ENCODE measurements at places on chromosomes 16 and 17.

DNA sequence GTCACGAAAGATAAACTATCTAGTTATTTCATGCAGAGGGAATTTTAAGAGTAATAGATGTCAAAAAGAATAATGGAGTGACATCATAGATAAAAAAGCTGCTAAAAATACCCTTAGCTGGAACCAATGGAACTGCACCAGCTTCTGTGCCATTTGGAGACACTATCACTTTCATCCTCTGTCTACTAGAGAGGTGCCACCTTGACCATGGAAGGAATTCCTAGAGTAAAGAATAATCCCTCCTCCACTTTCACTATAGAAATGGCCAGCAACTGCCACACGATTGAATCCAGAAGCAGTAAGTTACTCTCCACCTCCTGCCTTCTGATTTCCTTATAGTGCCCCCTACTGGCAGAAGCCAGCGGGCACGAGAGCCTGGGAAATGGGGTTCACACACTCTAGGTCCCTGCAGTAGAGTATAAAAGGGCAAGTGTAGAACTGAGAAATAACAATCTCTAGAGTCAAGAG lies 2.8 kb upstream of the ALDH3A2 start:
- H3K27ac ChIP-seq = no peak overlapping the region
- no peak for DNase-seq
- no peaks in the 10 kb centered on the region for H3K27me3 ChIP-seq

- no peaks in the 10 kb centered on the region for H3K27me3 ChIP-seq
- peaks cover 20% of the 10 kb centered on the region for H3K36me3 ChIP-seq
- no peak overlapping the region for H3K27ac ChIP-seq
- no peak for DNase-seq
- peaks cover 29% of the 10 kb centered on the region for H3K4me1 ChIP-seq
Measured at GRCh38 chr16:69467080-69467479, 42.7 kb downstream of the CYB5B start.

DNA sequence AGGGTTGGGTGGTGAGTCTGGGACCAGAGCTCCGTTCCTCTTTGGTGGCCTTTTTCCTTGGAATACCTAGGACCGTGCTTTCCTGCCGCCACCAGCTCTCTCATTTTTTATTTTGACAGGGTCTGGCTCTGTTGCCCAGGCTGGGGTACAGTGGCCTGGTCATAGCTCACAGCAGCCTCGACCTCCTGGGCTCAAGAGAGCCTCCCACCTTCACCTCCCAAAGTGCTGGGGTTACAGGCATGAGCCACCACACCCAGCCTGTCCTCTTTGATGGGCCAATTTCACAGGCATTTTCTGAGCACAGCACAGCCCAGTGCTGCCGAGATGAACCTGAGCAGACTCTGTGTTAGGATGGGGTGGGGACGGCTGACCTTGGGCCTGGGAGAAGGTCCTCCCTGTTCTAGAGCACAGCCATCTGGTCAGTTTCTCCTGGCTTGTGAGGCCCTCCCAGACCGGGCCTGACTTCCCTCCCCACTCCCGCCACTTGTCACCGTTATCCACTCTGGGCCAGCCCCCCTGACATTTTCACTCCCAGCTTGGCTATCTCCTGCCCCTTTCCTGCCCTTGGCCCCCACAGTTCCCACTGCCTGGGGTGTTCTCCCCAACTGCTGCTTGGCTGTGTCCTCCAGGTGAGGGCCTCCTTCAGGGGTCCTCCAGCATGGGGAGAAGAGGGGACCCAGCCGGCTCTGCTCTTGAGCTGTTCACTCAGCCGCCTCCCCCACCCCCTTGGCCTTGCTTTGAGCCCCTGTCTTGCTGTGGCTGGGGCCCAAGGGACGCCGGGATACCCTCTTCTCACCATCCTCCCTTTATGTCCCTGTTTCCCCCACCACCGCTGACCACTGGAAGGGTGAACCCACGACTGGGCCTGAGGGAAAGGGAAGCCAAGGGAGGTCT lies 5.0 kb downstream of the ADCY7 start:
- peaks cover 4% of the 10 kb centered on the region for H3K4me1 ChIP-seq
- H3K27ac ChIP-seq = no peak overlapping the region
- no peak overlapping the region for H3K4me3 ChIP-seq
- DNase-seq = no peak
- H3K27me3 ChIP-seq = peaks cover 5% of the 10 kb centered on the region

DNA sequence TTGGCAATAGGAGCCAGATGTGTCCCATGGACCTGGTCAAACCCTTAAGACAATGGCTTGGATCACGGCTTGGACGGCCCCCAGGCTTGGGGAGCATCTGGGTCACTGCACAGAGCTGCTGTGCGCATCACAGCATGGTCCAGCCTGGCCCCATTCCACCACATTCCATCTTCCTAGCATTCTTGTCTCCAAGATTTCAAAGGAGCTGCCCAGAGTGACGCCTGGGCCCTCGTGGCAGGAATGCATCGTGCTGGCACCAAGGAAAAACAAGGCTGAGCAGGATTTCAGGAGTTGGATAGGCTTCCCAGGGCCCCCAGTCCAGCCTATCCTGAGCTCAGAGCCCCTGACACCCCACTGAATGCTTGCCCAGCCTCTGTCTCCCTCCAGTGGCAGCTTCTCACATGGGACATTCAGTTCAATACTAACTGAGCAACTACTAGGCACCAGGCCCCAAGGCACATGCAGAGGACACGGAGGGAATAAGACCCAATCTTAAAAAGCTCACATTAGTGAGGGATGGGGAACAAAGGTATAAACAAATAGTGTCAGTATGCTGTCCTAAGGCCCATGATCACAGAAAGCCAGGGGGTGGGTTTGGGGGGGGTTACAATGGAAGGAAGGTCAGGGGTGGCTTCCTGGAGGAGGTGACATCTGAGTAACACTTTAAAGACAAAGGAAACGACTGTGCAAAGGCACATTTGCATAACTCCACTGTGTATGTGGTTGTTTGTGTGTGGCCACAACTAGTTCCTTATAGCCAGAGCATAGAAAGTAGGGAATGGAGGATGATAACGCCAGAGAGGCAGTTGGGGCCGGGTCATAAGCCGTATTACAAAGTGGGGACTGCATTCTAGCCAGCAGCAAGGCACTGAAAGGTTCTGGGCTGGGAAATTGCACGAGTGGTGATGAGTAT lies 34.1 kb downstream of the TK2 start:
- H3K27ac ChIP-seq = peak overlapping the region; percentile 99
- peak overlapping the region; percentile 40 for H3K4me3 ChIP-seq
- H3K4me1 ChIP-seq = peaks cover 84% of the 10 kb centered on the region
- no peak for DNase-seq
- H3K27me3 ChIP-seq = no peaks in the 10 kb centered on the region
- peaks cover 12% of the 10 kb centered on the region for H3K36me3 ChIP-seq

GRCh38 chr17:47797797-47798196 lies 23.8 kb downstream of the OSBPL7 start:
- no peaks in the 10 kb centered on the region for H3K4me1 ChIP-seq
- H3K27ac ChIP-seq = no peak overlapping the region
- DNase-seq = no peak
- H3K36me3 ChIP-seq = no peaks in the 10 kb centered on the region
- peaks cover 51% of the 10 kb centered on the region for H3K27me3 ChIP-seq

DNA sequence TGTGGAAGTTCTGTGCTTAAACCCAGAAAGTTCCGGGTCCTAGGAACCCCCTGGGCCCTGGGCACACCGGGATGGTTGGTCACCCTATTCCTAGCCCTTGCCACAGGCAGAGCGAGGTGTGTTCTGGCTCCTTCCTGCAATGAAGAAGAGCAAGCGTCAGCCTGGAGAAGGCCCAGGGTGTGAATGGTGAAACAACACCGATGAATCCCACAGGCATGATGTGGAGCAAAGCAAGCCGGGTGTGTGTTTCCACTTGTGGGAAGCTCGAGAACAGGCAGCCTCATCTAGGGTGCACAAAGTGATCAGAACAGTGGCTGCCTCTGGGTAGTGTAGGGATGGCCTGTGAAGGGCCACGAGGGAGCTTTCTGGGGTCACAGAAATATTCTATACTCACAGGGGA lies 13.8 kb downstream of the KCNG4 start:
- no peak for DNase-seq
- H3K27me3 ChIP-seq = peaks cover 10% of the 10 kb centered on the region
- no peaks in the 10 kb centered on the region for H3K36me3 ChIP-seq
- no peak overlapping the region for H3K27ac ChIP-seq
- H3K4me3 ChIP-seq = no peak overlapping the region

DNA sequence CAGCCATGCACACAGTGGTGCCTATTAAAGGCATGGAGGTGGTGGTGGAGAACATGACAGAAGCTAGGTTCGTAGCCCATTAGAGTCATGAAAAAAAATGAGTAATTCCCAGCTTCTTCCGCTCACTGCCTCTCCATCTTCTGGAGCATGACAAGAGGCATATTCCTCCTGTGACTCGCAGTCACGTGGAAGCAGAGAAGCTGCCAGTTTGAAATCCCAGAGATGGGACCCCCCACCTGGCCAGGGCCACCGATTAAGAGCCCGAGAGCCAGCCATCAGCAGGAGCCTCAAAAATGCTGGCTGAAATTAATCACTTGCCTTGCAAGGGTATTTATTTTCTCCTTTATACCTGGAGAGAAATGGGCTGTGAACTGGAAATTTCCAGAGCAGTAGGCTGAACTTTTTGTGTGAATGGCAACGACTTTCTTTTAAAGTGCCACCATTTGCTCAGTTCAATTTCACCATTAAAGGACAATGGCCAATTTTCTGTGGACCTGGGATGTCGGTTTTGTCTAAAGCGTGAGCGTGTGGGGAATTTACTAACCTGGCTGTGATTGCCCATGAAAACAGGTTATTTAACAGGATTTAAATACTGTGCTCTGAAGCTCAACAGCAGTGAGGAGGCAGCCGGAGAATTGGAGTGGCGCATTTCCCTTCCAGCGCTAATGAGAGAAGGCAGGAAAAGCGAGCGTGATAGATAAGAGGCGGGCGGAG lies 189.7 kb upstream of the SDK2 start:
- no peak for DNase-seq
- no peak overlapping the region for H3K27ac ChIP-seq
- no peak overlapping the region for H3K4me3 ChIP-seq
- no peaks in the 10 kb centered on the region for H3K4me1 ChIP-seq
- H3K27me3 ChIP-seq = peaks cover 69% of the 10 kb centered on the region

DNA sequence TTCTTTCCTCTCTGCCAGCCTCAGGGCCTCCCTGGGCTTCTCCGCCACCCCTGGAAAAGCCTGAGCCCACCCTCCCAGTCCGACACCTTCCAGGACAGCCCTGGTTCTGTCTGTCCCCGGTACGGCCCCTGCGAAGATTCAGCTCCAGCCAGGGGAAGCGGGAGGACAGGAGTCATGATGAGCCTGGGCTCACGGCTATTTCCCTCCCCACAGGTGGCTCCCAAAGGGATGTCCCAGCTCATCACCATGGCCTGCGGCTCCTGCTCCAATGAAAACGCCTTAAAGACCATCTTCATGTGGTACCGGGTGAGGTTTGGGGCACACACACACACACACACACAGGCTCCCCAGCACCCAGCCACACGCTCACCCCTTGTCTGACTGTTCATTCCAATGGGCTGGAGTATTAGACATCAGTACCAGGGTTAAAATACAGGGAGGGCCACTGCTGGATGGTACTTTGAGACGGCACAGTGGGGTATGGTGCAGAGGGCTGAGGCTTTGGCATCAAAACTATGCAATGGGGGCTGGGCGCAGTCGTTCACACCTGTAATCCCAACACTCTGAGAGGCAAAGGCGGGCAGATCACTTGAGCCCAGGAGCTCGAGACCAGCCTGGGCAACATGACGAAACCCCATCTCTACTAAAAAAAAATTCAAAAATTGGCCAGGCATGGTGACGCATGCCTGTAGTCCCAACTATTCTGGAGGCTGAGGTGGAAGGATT lies 32.8 kb downstream of the TMEM186 start:
- no peak for DNase-seq
- no peak overlapping the region for H3K27ac ChIP-seq
- H3K4me3 ChIP-seq = no peak overlapping the region
- no peaks in the 10 kb centered on the region for H3K4me1 ChIP-seq
- no peaks in the 10 kb centered on the region for H3K27me3 ChIP-seq
- H3K36me3 ChIP-seq = peaks cover 11% of the 10 kb centered on the region

DNA sequence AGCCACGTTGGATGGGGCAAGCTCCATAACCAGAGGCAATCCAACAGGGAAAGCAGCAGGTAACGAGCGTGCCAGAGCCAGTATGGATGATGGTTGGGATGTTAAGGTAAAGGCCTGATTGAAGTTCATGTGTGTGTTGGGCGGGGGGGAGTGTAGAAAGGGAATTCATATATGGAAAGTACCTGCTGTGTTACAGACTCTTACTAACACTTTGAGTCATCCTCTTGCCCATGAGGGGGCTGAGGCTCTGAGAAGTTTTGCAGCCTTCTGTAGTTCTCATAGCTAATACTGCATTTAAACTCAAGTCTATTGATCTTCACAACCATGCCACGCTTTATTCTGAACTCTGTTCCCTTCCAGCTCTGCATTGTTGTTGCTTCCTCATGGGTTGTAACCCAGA lies 28.5 kb downstream of the SYCE1L start:
- no peaks in the 10 kb centered on the region for H3K36me3 ChIP-seq
- H3K4me3 ChIP-seq = no peak overlapping the region
- H3K27ac ChIP-seq = no peak overlapping the region
- no peak for DNase-seq

DNA sequence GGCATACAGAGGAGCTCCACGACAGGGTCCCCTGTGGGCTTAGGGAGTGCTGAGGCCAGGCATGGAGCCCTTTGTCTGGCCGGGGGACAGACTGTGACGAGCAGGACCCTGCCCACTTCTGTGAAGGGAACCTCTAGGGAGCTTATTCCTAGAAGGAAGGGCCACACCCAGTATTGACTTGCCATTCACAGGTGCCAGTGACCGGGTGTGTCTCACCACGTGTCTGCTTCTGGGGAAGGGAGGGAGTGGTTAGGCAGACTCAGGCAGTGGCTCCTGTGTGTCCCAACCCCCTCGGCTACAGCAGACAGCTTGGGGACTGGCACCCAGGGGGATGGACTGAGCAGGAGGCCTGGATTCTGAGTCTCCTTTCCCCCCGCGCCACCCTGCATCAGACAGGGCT lies 57.2 kb downstream of the SOCS1 start:
- H3K36me3 ChIP-seq = no peaks in the 10 kb centered on the region
- no peak overlapping the region for H3K4me3 ChIP-seq
- H3K4me1 ChIP-seq = peaks cover 5% of the 10 kb centered on the region

- H3K36me3 ChIP-seq = no peaks in the 10 kb centered on the region
- H3K27ac ChIP-seq = no peak overlapping the region
- no peaks in the 10 kb centered on the region for H3K27me3 ChIP-seq
- H3K4me1 ChIP-seq = peaks cover 97% of the 10 kb centered on the region
Measured at GRCh38 chr16:8943966-8944759, 19.5 kb downstream of the USP7 start.

- H3K4me3 ChIP-seq = peak overlapping the region; percentile 48
- no peak for DNase-seq
- H3K4me1 ChIP-seq = peaks cover 17% of the 10 kb centered on the region
- H3K36me3 ChIP-seq = no peaks in the 10 kb centered on the region
- H3K27me3 ChIP-seq = peaks cover 79% of the 10 kb centered on the region
Measured at GRCh38 chr17:41547921-41548843, 20.1 kb upstream of the KRT19 start.
